ENCODE measurements at places on chromosomes 11 and 22. TPM values are rescaled to one million over a fixed set of nuclear protein-coding genes. Genes with fewer than 3 reads are reported as not detected.
A peak's percentile ranks its signal among the peaks of the same experiment; 100 is the strongest.

- DNase-seq = no peak
These were observed 14.3 kb upstream of the P2RY2 start for GRCh38 chr11:73203790-73204189.

- DNase-seq = no peak
These were observed 37.8 kb downstream of the PPP6R3 start for GRCh38 chr11:68498321-68498720.

- peak; percentile 67 for DNase-seq
These were observed 10.3 kb upstream of the IGSF9B start for GRCh38 chr11:133966921-133967598.

DNA sequence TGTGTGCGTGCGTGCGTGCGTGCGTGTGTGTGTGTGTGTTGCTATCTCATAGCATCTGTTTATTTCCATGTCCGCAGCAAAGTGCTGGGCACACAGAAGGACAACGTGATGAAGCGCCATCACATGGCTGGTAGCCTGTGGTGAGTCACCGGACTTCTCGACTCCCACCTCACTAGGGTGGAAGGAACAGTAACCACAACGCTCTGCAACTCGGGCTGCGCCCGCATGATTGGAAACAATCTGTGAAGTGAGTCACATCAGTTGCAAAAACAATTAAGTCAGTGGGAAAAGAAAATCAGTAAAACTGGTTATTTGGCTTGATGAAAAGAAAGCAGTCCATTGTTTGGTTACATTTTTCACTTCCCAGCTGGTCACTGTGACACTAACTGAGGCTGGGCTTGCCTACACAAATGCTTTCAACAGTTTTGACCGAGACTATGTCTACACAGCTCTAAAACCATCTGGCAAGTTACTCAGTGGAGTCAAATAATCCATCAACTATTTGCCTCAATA lies 437.3 kb upstream of the CADM1 start:
- DNase-seq = peak; percentile 46

DNA sequence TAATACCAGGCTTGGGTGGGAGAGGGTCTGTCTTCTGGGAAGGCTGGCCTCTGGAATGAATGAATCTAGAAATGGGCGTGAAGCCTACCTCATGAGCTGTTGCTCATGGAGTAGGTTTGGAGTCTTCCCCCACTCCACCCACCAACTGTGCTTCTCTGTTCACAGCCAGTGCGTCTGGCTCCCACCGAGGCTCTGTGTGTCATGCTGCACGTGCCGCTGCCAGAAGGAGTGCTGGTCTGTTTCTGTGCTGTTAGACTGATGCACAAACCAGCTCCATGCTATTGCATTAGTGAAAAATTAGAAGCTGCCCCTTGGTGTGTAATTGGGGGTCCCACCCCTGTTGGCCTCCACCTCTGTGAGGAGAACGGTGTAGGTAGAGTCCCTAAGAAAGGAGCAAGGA lies 132.3 kb upstream of the PARVA start:
- DNase-seq = no peak

The ZFP91 gene
- 47.3 TPM for total RNA-seq

DNA sequence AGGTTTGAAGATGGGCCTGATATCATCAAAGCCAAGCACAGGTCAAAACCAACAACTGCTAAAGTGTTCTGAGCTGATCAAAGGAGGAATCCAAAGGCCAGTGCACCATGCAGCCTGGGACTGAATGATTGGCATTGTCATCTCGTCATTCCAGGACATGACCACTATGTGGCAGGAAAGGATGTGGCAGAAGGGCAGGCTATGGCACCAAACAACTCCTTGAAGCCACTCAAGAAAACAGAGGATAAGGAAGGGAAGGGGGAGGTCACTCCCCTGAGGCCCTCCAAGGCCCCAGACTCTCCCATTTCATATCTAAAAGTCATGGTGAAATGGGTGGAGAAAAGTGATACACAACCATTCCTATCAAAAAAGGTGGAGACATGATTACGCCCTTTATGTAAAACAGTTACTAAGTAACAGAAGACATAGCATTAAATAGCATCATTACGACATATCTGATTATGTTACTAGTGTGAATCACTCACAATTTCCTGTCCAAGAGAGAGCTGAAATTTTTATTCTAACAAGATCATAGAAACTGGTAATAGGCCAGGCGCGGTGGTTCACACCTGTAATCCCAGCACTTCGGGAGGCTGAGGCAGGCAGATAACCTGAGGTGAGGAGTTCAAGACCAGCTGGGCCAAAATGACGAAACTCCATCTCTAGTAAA lies 49.3 kb downstream of the AHNAK start:
- peak; percentile 40 for DNase-seq
